ENCODE measurements at places on chromosomes 7 and 10.

DNA sequence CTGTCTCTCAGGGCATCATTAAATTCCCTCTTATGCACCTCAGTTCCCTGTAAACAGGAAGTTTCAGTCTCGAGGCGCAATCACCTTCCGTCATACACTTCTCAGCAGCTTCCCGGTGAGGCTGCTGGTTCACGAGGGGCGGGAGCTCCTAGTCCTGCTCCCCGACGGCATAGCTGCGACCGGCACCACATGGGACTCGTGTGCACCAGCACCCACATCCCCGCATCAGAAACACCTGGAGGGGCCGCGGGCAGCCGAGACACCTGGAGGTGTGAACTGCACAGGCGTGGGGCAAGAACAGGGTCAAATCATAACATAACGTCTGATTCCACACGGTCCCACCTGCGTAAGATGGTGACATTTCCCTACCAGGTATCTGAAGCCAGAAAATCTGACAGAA is 52.7 kb downstream of the DIP2C start:
- no peak for DNase-seq

DNA sequence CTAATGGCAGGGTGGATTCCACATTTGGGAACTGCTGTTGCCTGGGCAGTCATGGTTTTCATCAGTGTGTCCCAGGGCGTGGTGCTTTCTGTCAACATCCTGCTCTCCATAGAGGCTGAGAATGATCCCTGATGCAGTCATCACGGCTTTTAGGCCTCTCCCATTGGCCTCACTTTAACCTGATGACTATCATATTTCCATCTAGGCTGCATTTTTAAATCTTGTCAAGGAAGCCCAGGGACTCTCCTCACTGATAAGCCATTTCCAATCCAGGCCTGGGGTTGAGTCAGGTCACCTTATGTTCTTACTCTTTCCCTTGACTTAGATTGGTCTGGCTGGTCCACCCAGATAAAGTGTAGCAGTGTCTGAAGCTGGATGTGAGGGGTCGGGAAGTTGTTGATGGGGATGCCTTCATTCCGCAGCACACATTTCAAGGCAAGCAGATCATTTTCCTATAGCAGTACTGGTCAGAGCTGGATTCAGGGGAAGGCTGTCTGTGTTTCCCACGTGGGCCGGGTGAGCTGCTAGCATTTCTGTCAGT is 177.0 kb downstream of the AUTS2 start:
- DNase-seq, result no peak

GRCh38 chr7:70347463-70348254 is 749.4 kb downstream of the AUTS2 start:
- no peak for DNase-seq

DNA sequence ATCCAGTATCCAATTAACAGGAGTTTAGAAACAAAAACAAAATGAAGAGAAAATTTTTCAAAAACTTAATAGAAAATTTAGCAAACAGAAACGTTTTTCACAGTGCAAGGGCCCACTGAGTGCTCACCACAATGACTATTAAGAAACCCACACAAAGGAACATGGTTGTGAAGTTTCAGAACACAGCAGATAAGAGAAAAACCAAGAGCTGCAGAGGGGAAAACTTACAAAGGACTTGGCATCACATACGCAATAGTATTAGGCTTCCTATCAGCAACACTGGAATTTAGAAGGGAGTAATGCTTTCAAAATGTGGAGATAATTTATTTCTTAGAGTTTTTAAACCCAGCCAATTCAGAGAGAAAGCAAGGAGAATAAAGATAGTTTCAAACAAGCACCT is 1.7 kb upstream of the C7orf25 start:
- DNase-seq, result no peak

DNA sequence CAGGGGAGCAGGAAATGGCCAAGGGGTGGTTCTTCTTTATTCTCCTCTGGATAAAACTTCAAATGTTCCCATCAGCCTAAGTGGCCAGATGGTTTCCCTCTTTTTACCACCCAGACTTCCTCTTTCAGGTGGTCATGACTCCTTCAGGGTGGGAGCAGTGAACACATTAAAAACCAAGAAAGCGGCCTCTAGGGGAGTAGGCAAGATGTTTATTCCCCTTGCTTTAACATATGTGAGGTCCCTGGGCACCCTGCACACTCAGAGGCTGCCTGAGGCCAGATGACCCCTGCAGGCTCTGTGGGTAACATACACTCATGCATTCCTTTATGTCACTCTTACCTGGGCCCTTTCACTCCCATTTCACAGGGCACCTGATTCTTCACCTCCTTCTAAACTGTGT is 357.4 kb downstream of the ABCA13 start:
- peak; percentile 44 for DNase-seq

GRCh38 chr10:132776821-132777220 is 9.1 kb downstream of the NKX6-2 start:
- DNase-seq, result no peak

DNA sequence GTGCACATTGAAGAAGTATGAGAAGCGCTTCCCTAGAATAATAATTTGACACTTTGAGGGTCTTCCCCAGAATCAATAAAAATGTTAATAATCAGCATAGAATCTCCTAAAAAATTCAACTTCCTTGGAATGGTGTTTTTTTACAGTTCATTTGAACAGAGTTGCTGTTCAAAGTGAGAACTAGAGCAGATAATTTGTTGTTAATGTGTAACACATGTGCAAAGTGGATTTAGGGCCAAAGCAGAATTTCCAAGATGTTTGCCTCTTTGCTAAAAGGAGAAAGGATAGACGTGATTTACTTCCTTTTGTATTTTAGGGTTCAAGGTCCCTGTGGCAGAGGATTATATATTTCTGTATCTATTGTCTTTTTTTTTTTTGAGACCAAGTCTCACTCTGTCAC is 73.8 kb downstream of the ZNF277 start:
- DNase-seq, result no peak

DNA sequence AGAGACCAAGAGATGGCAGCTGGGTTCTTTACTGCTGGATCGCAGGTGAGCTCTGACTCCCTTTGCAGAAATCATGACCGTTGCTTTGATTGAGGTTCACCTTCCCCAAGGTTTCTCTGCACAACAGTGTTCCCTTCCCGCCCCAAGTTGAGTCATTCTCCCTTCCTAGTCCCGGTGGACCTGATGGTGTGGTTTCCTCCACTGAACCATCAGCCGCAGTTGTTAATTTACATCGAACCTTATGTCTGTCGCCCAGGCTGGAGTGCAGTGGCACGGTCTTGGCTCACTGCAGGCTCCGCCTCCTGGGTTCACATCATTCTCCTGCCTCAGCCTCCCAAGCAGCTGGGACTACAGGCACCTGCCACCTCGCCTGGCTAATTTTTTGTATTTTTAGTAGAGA is 5.8 kb downstream of the ZSCAN25 start:
- no peak for DNase-seq

Measured in NCI-H524 (cell line).